ENCODE measurements at places on chromosomes 16 and 17.

GRCh38 chr16:24996301-24996700 lies 18.9 kb downstream of the ARHGAP17 start:
- no peak for DNase-seq

DNA sequence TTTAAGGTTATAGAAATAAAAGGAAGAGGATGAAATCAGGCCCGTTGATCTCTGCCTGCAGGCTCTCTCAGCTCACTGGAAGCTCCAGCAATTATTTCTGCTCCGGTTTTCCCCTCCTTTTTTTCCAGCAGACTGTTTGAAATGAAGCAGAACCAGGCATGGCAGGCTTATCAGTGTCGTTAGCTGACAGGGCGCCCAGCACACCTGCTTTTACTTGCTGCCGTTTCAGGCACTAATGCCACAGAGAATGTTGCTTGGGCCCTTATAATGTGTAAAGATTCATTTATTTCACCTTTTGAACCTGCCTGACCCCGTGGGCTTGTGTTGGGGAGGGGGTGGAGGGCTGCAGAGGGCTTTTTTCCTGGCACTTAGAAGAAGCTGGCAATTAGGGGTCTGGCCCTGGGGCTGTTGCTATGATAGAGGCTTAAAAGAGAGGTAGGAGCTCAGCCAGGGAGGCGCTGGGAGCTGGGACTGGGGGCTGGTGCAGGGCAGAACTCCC lies 108.1 kb downstream of the IRX3 start:
- DNase-seq = no peak

DNA sequence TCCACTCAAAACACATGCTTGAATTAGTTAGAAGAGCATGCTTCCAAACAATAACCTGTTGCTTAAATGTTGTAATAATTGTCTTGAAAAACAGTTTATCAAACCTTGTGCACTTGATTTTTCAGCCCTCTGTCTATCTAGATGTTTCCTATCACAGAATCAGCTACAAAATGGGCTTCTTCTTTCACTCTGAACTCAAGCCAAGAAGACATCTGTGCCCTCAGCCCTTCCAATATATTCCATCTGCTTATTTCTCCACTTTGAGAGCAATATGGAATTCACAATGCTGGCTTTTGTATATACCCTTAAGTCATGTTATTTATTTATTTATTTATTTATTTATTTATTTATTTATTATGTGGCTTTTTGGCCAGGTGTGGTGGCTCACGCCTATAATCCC lies 234.2 kb downstream of the TOX3 start:
- DNase-seq = no peak

GRCh38 chr17:32264140-32264799 lies 1.4 kb upstream of the RHBDL3 start:
- no peak for DNase-seq

DNA sequence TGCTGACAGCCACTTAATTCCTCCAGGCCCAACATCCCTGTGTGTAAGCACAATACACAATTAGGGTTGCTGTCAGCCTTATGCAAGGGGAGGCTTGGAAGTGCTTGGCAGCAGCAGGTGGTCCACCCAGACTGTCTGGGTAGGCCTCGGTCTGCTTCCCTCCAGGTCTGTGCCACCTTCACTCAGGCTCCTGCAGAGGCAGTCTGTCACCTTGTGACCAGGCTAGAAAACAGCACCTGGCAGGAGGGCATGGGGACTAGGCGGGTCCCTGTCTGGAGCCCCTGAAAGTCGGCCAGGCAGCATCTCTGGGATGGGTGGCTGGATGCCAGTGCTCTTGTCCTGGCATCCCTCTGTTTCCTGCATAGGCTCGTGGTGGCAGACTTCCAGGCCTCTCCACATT lies 578.1 kb downstream of the KCNJ18 start:
- DNase-seq = no peak

Measured in uterus (tissue), 4 donors.